ENCODE measurements at places on chromosomes 7 and 10.

DNA sequence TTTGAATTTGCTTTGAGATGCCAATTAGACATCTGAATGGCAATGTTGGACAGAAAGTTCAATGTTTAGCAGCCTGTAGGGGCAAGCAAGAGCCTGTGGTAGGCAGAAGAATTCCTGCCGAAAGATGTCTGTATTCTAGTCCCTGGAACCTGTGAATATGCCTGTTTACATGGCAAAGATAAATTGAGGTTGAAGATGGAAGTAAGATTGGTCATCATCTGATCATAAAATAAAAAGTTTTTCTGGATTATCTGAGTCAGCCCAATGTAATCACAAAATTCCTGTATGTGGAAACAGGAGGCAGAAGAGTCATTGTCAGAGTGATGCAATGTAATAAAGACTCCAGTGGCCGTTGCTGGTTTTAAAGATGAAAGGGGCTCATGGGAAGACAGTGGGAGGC is 430.5 kb downstream of the MDFIC start:
- DNase-seq = no peak

- DNase-seq = no peak
Observed at GRCh38 chr7:86978808-86979506, 80.5 kb downstream of the ELAPOR2 start.

DNA sequence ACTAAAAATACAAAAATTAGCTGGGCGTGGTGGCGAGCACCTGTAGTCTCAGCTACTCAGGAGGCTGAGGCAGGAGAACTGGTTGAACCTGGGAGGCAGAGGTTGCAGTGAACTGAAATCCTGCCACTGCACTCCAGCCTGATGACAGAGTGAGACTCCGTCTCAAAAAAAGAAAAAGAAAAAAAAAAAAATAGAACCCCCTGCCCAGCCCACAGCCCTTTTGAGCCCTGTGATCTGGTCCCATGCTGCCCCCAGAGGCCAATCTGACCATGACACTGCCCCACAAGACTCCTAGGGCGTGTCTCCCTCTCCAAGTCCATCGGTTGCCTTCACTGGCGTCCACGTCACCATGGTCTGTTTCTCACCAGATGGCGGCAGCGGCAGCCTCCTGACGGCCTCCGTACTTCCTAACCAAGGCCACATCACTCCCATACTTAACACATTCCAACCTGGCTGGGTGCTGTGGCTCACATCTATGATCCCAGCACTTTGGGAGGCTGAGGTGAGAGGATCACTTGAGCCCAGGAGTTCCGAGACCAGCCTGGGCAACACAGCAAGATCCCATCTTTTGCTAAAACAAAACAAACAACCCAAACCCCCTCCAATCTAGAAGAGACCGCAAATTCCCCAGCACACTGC is 18.0 kb downstream of the STX1A start:
- no peak for DNase-seq

DNA sequence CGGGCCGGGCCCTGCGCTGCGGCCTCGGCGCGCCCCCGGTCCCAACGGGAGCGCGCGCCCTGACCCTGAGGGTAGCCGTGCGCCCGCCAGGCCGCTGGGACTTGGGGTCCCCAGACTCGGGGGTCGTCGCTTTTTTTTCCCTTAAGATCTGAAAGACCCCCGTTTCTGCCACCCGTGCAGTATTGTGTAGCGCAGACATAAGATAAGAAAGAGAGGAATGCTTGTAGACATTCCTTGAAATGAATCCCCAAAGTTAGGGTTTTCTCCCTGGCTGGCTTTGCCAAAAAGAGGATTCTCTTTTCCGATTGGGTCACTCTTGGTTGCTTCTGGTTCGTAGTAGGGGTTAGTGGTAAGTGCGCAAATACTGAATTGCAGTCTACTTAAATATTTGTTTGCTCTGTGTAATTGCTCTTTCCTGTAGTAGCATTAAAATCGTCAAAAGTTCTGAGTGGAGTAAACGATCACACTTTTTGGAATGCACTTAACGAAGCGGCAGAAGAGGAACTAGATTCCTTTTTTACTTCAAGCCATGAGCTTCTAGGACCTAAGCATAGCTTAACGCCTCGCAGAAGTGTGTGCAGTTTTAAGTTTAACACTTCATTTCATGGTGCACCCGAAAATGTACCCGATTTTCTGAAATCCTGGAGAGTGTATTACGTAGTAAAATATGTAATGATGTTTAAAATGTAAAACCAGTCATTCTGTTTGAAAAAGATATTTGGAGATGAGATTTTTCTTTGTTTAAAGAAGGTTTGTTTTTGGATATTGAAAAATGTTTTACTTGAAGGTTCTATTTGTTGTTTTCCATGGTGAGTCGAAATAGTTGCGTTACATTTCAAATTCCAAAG is 1.3 kb downstream of the CUL1 start:
- DNase-seq = no peak

- DNase-seq = no peak
Observed at GRCh38 chr10:13971601-13972475, 358.9 kb downstream of the FRMD4A start.

DNA sequence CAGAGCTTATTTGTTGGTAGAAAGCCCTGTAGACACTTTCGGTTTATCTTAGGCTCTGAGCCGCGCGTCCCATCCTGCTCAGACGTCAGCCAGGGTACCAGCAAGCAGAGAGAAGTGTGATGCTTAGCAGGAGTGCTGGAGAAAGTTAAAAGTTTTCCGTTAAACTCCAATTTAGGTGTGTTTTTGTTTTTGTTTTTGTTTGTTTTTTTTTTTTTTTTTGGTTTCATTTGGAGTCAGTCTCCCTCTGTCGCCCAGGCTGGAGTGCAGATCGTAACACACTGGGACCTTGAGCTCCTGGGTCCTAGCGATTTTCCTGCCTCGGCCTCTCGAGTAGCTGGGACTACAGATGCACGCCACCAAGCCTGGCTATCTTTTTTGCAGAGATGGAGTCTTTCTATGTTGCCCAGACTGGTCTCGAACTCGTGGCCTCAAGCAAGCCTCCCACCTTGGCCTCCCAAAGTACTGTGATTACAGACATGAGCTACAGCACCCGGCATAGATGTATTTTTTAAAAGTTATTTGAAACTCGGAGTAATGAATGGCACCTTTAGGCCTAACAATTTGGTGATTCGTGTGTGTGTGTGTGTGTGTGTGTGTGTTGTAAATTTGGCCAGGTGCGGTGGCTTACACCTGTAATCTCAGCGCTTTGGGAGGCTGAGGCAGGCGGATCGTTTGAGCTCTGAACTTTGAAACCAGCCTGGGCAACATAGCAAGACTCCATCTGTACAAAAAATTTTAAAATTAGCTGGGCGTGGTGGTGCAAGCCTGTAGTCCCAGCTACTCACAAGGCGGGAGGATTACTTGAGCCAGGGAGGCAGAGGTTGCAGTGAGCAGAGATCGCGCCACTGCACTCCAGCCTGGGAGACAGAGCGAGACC is 1.3 kb upstream of the HIP1 start:
- DNase-seq = no peak

- DNase-seq = no peak
Observed at GRCh38 chr10:971150-971542, 17.1 kb upstream of the GTPBP4 start.

DNA sequence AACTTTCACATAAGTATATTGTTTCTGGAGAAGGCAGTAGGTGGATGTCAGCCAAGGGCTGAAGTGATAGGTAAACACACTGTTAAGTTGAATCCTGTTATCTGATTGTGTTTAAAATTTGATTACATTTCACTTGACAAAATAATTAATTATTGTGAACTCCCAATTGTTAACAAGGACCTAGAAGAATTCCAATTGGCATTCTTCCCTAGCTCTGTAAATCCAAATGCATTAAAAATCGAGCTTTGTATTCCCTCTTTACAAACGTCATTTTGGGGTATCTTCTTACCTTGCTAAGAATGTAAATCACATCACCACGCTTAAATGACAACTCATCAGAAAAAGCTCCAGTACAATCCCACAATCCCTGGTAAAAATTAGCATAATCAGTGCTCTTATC is 179.9 kb downstream of the SKAP2 start:
- no peak for DNase-seq

DNA sequence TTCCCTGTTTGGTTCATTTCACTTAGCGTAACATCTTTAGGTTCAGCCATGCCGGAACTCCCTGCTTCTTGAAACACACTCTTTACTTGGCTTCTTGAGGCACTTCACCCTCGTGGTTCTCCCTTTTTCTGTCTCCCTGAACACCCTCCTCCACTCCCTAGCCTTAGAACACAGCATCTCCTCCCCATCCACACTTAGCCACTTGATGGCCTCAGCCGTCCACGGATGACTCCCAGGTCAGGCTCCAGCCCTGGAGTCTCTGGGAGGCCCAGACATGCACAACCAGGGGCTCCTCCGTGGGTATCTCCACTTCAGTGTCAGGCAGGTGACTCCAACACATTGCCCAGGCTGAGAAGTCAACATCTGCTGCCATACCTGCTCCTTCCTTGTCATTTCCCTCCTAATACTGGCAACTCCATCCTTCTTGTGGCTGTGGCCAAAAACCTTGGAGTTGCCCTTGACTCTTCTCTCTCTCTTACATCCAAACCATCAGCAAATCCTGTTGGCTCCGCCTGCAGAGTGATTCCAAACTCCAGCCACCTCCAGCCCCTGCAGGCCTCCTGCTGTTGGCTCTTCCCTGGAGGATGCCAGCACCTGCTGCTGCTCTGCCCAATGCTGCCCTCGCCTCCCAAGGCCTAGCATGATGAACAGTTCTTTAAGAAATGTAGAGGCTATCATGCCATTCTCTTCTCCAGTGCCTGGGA is 8.4 kb upstream of the INMT start:
- no peak for DNase-seq

All from activated T-helper 1 cell treated with anti-CD3 and anti-CD28 coated beads, Interleukin-12 subunit alpha, Interleukin-12 subunit beta, Interleukin-2, Interleukin-4 antibody, amounts not matched to agents 30 ng/mL and 10 ng/mL and 1 ng/mL, durations not matched to agents 14 hours and 24 hours and 36 hours (primary cell).